ENCODE measurements at places on chromosomes 16 and 17.

DNA sequence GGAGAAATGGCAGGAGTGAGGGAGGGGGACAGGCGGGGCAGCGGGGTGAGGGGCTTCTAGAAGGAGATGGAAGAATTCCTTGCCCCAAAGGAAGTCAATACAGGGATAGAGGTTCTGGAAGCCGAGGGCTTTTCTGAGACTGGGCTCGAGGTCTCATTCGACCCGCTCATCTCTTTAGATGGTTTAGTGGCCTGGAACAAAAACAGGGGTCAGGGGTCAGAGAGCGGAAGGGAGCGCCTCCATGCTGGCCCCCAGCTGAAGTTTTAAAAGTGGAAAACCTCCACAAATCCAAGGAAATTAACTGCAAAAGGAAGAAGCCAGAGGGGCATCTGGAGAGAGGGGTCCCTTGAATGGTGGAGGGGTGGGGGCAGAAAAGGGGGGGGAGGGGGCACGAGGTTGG, 72.5 kb downstream of the SRCIN1 start:
- no peak for DNase-seq

- no peak for DNase-seq
These were observed 34.3 kb upstream of the TMEM92 start for GRCh38 chr17:50239937-50240336.

DNA sequence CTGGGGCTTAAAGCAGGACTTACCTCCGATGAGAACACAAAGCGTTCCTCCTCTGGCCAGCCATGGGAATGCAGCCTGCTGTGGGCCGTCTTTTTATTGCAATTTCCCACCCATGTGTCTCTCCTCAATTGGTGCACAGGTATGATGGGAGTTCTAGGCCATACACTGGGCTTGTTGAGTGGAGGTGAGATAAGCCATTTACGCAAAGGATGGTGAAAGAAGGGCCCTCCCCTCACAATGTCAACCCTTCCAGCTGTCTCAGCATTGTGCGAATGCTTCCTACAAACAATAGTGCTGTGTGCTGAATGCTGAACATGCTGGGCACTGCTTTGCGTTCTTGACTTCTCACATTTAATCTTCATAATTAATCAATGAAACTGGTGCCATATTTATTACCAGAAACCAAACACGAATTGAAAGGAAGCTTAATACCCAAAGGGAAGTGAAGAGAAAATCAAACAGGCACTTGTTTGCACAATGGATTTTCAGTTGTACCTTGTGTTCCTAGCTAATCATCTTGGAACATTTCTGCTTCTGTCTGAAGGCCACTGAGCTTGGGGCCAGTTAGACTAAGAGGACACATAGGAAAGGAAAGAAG, at the start of gene GP2:
Gene GP2, minus strand, starts transcription at position 70 of the 598 bp plus-strand sequence. CDS start 1,082 bp downstream, outside the sequence.
- DNase-seq, result no peak

- no peak for DNase-seq
These were observed 65.9 kb downstream of the CCT6B start for GRCh38 chr17:34895383-34895782.

GRCh38 chr17:43803758-43804157, 23.5 kb downstream of the CFAP97D1 start:
- no peak for DNase-seq

DNA sequence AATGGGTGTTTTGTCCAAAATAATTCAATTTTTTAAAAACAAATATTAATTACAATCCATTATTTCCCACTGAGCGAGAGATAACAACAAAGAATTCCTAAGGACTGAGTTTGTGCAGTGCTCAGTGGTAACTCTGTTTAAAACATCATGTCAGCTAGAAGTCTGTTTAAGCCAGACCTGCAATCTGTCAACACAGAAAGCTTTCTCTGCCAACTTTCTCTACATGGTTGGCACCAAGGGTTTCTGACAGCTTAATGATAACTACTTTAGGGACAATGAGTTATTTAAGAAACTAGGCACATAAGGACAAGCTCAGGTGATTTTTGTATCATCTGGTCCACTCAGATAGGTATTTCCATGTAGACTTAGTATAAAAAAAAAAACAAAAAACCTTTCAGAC, 81.8 kb downstream of the WDR59 start:
- no peak for DNase-seq

- DNase-seq, result no peak
These were observed 292.0 kb upstream of the TOM1L1 start for GRCh38 chr17:54608634-54609155.
